ENCODE measurements at places on chromosomes 11 and 22. TPM values are rescaled to one million over a fixed set of nuclear protein-coding genes. Genes with fewer than 3 reads are reported as not detected.
A peak's percentile ranks its signal among the peaks of the same experiment; 100 is the strongest.

DNA sequence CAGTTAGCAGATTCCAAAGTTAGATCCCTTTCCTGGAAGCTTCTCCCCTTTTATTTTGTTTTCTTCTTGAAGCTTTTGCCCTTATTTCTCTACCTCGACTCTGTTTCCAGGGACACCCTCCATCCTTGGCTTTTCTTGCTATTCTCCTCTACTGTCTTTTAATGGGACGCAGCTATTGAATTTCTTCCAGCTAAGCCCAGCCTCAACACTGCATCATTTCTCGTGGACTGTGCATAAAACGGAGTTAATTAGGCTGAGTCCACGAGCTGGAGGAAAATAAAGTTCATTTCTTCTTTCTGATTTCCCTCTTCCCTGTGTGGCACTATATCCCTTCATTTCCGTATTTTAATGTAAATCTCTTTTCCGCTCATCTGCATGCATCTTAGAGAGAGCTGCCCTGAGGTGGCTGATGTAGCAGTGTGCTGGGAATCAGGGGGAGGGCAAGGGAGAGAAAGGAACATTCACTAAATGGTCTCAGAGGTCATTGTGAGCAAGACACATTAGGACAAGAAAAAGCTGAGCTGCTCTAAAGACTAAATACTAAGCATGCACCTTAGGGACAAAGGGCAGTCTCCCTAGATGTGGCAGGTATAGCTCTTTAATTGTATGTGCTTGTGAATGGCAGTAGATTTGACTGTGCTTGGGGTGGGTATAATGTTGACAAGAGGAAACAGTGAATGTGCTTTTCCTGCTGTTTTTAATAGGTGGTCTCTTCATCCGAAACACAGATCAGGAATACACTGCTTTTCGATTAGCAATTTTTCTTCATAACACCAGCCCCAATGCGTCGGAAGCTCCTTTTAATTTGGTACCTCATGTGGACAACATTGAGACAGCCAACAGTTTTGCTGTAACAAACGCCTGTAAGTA, 1.9 kb downstream of the GRIA4 start:
- no peak overlapping the region for H3K4me3 ChIP-seq
- DNase-seq: no peak
- no peak overlapping the region for H3K27ac ChIP-seq
- no peaks in the 10 kb centered on the region for H3K36me3 ChIP-seq
- peaks cover 44% of the 10 kb centered on the region for H3K27me3 ChIP-seq
- peaks cover 9% of the 10 kb centered on the region for H3K4me1 ChIP-seq

GRCh38 chr11:27254744-27255446, 108.1 kb downstream of the CCDC34 start:
- H3K4me3 ChIP-seq: no peak overlapping the region
- H3K27me3 ChIP-seq: no peaks in the 10 kb centered on the region
- no peaks in the 10 kb centered on the region for H3K4me1 ChIP-seq
- H3K36me3 ChIP-seq: no peaks in the 10 kb centered on the region

GRCh38 chr11:68569357-68569756, 108.8 kb downstream of the PPP6R3 start:
- no peak for DNase-seq
- no peaks in the 10 kb centered on the region for H3K36me3 ChIP-seq

GRCh38 chr11:19493446-19494213, 219.0 kb upstream of the NAV2 start:
- DNase-seq: no peak
- H3K27ac ChIP-seq: no peak overlapping the region
- no peaks in the 10 kb centered on the region for H3K4me1 ChIP-seq
- no peaks in the 10 kb centered on the region for H3K36me3 ChIP-seq

- no peak overlapping the region for H3K27ac ChIP-seq
- H3K27me3 ChIP-seq: no peaks in the 10 kb centered on the region
- no peak for DNase-seq
- H3K36me3 ChIP-seq: no peaks in the 10 kb centered on the region
- no peaks in the 10 kb centered on the region for H3K4me1 ChIP-seq
- H3K4me3 ChIP-seq: no peak overlapping the region
These were observed 13.0 kb downstream of the DNAJB13 start for GRCh38 chr11:73963861-73964260.

DNA sequence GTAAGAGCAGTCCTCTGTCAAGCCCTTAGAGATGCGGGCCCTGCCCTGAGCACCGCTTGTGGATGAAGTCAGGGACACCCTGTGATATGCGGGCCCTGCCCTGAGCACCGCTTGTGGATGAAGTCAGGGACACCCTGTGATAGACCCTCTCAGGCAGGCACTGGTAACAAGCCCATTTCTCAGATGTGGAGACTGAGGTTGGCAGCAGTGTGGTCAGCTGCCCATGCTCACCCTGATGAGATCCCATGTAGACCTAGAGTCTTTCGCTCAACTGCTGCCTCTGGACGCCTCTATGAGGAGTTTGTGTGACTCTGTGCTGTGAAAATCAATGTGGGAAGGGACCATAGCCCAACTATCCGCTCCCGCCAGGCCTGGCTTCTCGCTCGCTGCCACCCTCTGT, 58.8 kb upstream of the FADD start:
- H3K4me1 ChIP-seq: no peaks in the 10 kb centered on the region
- H3K36me3 ChIP-seq: no peaks in the 10 kb centered on the region
- DNase-seq: no peak
- H3K4me3 ChIP-seq: no peak overlapping the region

GRCh38 chr22:40609216-40609615, 27.3 kb downstream of the MRTFA start:
- no peak overlapping the region for H3K4me3 ChIP-seq
- H3K36me3 ChIP-seq: no peaks in the 10 kb centered on the region
- H3K4me1 ChIP-seq: peaks cover 15% of the 10 kb centered on the region
- H3K27me3 ChIP-seq: no peaks in the 10 kb centered on the region
- no peak overlapping the region for H3K27ac ChIP-seq

DNA sequence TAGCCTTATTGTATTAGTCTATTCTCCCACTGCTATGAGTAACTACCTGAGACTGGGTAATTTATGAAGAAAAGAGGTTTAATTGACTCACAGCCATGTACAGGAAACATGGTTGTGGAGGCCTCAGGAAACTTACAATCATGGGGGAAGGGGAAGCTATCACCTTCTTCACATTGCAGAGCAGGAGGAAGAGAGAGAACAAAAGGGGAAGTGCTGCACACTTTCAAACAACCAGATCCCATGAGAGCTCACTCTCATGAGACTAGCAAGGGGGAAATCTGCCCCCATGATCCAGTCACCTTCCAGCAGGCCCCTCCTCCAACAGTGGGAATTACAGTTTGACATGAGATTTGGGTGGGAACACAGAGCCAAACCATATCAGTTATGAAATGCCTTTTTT, 179.4 kb downstream of the ARHGAP42 start:
- H3K4me3 ChIP-seq: no peak overlapping the region
- no peaks in the 10 kb centered on the region for H3K36me3 ChIP-seq
- no peaks in the 10 kb centered on the region for H3K27me3 ChIP-seq
- no peaks in the 10 kb centered on the region for H3K4me1 ChIP-seq
- no peak for DNase-seq

DNA sequence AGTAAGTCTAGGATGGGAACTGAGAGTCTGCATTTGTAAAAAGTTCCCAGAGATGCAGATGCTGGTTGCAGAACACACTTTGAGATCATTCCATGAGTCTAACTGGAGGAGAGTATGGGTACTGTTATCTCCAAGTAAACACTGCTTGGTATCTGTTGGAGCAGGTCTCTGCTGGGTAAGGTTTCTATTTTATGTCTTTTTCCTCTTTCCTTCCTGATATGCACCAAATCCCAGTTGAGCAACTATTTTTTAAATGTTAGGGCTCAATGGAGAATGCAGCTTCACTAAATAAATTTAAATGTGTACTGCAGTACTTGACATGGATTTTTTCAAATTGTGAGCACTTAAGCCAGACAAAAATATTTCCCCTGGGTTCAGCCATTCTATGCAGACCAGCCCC, 48.5 kb downstream of the BDNF start:
- no peak for DNase-seq
- no peak overlapping the region for H3K27ac ChIP-seq
- no peaks in the 10 kb centered on the region for H3K27me3 ChIP-seq
- no peak overlapping the region for H3K4me3 ChIP-seq
- no peaks in the 10 kb centered on the region for H3K4me1 ChIP-seq

GRCh38 chr22:36546092-36546804, 17.3 kb upstream of the EIF3D start:
- no peak overlapping the region for H3K27ac ChIP-seq
- H3K4me1 ChIP-seq: no peaks in the 10 kb centered on the region
- H3K4me3 ChIP-seq: no peak overlapping the region
- no peaks in the 10 kb centered on the region for H3K27me3 ChIP-seq
- no peak for DNase-seq
- H3K36me3 ChIP-seq: no peaks in the 10 kb centered on the region

GRCh38 chr11:118186346-118187107, 10.1 kb upstream of the SCN2B start:
- no peaks in the 10 kb centered on the region for H3K36me3 ChIP-seq
- H3K27ac ChIP-seq: no peak overlapping the region
- DNase-seq: peak; percentile 23
- H3K4me3 ChIP-seq: no peak overlapping the region
- H3K27me3 ChIP-seq: peaks cover 5% of the 10 kb centered on the region
- H3K4me1 ChIP-seq: peaks cover 40% of the 10 kb centered on the region

DNA sequence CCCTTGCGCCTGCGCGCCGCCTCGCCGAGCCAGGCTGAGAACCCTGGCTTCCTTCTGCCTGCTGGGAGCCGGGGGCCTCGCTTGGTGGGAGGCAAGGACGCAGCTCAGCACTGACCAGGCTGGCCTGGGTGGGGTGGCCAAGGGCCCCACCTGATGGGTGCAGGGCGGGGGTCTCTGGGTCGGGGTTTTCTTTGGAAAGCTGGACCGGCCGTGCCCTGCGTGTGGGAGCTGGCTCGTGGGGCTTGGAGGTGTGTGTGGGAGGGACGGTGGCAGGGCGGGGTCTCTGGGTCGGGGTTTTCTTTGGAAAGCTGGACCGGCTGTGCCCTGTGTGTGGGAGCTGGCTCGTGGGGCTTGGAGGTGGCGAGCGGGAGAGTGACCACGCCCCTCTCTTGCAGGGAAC, 6.2 kb downstream of the GRAMD4 start:
- H3K4me1 ChIP-seq: no peaks in the 10 kb centered on the region
- H3K36me3 ChIP-seq: no peaks in the 10 kb centered on the region
- no peak for DNase-seq
- no peaks in the 10 kb centered on the region for H3K27me3 ChIP-seq
- no peak overlapping the region for H3K4me3 ChIP-seq

- peaks cover 13% of the 10 kb centered on the region for H3K4me1 ChIP-seq
- no peak overlapping the region for H3K27ac ChIP-seq
- H3K27me3 ChIP-seq: peaks cover 46% of the 10 kb centered on the region
- no peaks in the 10 kb centered on the region for H3K36me3 ChIP-seq
- H3K4me3 ChIP-seq: no peak overlapping the region
These were observed 603 bp downstream of the CDHR5 start for GRCh38 chr11:623999-624704.

- no peaks in the 10 kb centered on the region for H3K27me3 ChIP-seq
- no peaks in the 10 kb centered on the region for H3K4me1 ChIP-seq
- no peak overlapping the region for H3K4me3 ChIP-seq
- no peak for DNase-seq
These were observed 110.0 kb downstream of the TP53I11 start for GRCh38 chr11:44840521-44841251.

DNA sequence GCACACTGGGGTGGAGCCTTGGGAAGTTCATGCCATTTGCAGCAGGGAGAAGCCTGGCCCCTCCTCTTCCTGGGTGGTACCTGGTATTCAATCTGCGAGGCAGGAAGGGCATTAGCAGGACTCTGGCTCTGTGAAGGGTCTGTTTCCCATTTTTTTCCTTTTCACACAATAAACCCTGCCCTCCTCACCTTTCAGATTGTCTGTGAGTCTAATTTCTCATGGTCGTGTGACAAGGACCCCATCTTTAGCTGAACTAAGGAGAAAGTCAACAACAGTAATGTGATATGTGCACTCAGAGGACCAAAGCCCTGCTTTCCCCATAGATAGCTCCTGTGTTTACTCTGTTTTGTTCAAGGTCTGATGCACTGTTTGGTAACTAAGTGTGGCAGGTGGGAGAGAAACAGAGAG, 26.6 kb upstream of the CASP4 start:
- no peaks in the 10 kb centered on the region for H3K36me3 ChIP-seq
- no peak overlapping the region for H3K4me3 ChIP-seq
- no peaks in the 10 kb centered on the region for H3K4me1 ChIP-seq
- no peak for DNase-seq
- no peak overlapping the region for H3K27ac ChIP-seq

GRCh38 chr22:22759371-22759770, 115.0 kb downstream of the GGTLC2 start:
- no peaks in the 10 kb centered on the region for H3K27me3 ChIP-seq
- H3K4me3 ChIP-seq: no peak overlapping the region
- H3K27ac ChIP-seq: no peak overlapping the region

DNA sequence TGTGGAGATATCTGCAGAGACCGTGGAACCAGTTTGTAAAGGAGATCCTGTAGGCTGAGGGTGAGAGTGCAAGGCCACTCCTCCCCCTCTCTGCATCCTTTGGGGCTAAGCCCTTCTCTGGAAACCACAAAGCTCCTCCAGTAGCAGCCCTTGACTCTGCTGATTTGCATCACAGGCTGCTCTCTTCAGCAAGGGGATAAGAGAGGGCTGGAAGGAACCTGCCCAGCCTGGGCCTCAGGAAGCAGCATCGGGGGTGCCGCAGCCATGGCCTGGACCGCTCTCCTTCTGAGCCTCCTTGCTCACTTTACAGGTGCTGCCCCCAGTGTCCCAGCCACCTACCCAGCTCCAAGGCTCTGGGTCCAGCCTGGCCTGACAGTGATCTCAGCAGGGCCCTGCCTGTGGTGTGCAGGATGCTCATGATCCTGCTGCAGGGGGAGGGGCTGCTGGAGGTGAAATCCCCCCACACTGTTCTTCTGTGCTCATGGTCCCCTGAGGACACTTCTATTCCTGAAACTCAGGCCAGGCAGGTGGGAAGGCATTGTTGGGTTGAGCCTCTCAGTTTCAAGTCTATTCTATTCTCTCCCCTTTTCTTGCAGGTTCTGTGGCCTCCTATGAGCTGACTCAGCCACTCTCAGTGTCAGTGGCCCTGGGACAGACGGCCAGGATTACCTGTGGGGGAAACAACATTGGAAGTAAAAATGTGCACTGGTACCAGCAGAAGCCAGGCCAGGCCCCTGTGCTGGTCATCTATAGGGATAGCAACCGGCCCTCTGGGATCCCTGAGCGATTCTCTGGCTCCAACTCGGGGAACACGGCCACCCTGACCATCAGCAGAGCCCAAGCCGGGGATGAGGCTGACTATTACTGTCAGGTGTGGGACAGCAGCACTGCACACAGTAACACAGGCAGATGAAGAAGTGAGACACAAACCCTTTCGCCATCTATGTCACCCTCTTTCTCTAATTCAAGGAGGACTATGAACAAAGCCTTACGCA, 68.5 kb upstream of the IGLL5 start:
- no peak overlapping the region for H3K27ac ChIP-seq
- no peaks in the 10 kb centered on the region for H3K36me3 ChIP-seq
- no peaks in the 10 kb centered on the region for H3K4me1 ChIP-seq
- no peak overlapping the region for H3K4me3 ChIP-seq

BRSK2 gene
- 0.93 TPM for polyA plus RNA-seq

CRYBB3 gene
- 0.38 TPM for polyA plus RNA-seq

LYVE1 gene
- polyA plus RNA-seq: 180 TPM

C11orf87 gene
- not detected for polyA plus RNA-seq

SNX32 gene
- 2.5 TPM for polyA plus RNA-seq

NXPE2 gene
- 0.23 TPM for polyA plus RNA-seq

OR2AT4 gene
- 0.11 TPM for polyA plus RNA-seq

PTPRJ gene
- polyA plus RNA-seq: 12.6 TPM

MMP3 gene
- polyA plus RNA-seq: not detected

APOA5 gene
- 0.07 TPM for polyA plus RNA-seq

SMIM35 gene
- 0.84 TPM for polyA plus RNA-seq

CTSW gene
- 2.7 TPM for polyA plus RNA-seq
